ENCODE measurements at places on chromosomes 4 and X.
A peak's percentile ranks its signal among the peaks of the same experiment; 100 is the strongest.

- DNase-seq: peak; percentile 35
These were observed 120.5 kb upstream of the FAT1 start for GRCh38 chr4:186844059-186844681.

DNA sequence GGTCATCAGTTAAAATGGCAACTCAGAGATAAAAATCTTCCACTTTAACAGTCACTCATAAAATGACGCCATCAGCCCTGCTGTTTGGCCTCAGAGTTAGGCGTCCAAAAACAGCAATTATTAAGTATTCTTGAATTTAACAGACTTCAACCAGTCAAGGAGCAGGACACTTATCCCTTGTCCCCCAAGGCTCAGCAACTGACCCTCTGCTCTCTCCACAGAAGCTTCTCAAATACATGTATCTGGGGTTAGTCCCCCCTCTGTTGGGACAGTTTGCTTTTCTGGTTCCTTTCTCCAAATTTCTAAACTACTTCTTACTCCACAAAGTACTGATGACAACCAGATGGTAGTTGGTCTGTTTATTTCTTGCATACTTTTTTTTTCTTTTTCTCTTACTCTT, 54.4 kb downstream of the SOD3 start:
- DNase-seq: no peak

DNA sequence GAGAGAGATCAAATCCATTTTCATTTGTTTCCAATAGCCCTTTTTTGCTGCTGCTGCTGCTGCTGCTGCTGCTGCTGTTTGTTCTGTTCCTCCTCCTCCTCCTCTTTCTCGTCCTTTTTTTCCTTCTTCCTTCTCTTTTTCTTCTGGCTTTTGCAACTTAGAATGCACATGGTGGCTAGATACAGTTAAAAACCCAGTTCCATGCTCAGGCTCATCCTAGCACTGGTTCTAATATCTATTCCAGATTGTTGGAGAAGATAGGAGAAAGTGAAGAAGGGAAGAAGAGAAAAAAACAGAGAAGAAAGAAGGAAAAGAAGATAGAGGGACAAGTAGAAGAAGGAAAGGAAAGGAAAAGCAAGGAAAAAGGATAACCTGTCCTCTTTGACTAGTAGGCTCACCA, 39.7 kb downstream of the VSIG4 start:
- DNase-seq: no peak

DNA sequence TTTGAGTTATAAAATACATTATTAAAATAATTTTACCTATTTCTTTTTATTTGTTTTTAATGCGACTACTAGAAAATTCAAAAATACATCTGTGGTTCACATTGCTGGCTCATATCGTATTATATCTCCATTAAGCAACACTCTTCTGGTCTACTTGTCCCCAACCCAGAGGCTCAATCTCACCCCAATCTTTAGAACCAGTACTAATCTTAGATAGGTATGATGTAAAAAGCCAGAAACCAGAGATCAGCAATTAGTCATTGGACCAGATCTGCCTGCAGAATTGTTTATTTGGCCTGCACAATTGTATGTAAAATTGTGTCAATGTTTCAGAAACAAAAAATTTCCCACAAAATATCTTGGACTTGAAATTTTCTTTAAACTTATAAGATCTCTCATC, 155.5 kb upstream of the BMP3 start:
- no peak for DNase-seq

GRCh38 chrX:40090961-40091360, 6.8 kb downstream of the BCOR start:
- DNase-seq: no peak

DNA sequence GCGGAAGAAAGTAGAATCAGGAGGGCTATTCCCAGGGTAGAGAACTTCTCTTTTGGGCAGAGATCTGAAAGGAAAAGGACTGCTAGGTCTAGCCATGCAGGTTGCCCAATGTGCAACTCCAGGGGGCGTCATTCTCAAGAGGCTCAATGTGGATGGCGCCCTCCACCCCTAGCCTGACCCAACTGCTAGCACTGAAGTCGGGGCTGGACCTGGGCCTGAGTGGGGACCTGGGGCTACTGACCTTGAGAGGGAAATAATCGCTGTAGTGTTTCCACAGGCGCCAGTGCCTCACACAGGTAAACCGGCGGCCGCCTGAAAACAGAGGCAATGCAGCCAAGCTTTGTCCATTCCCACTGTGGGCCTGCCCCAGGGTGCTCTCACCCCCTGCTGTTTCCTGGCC, 6.1 kb downstream of the AWAT2 start:
- DNase-seq: no peak

DNA sequence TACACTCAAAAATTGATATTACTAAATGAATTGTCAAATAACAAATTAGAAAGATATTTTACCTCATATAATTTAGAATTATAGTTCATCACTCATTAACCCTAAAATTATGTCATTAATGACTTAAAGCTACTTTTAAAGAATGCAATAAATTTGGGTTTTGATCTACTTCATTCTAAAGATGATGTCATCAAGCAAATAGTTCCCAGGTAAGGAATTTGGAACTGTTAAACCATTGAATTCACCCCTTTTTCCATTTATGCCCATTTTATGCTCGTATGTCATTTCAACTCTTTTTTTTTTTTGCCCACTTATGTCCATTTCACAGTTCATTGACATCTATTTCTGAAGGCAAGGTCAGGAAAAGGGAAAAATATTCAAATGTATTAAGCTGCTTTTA, 135.5 kb downstream of the TLL1 start:
- no peak for DNase-seq

- no peak for DNase-seq
These were observed 944.4 kb upstream of the GRID2 start for GRCh38 chr4:91359041-91360031.

GRCh38 chr4:140764785-140765392, 8.7 kb upstream of the TBC1D9 start:
- DNase-seq: no peak

DNA sequence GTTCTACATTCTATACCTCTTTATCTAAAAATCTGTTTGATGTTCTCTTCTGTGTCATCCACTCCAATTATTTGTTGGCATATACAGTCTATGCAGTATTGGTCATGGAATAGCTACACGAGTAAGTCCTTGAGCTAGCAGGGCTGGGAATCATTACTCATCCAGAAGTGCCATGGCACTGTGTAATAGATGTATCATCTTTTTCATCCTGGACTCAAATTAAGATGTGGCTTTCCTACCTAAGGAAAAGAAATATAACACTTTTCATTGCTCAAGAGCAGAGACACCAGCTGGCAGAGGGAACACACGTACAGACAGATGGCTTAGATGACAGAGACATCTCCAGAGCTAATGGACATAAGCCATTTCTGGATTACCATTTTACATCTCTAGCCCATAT, 159.8 kb downstream of the FAM13A start:
- no peak for DNase-seq

GRCh38 chrX:38116706-38117105, 104.0 kb downstream of the SRPX start:
- DNase-seq: no peak

DNA sequence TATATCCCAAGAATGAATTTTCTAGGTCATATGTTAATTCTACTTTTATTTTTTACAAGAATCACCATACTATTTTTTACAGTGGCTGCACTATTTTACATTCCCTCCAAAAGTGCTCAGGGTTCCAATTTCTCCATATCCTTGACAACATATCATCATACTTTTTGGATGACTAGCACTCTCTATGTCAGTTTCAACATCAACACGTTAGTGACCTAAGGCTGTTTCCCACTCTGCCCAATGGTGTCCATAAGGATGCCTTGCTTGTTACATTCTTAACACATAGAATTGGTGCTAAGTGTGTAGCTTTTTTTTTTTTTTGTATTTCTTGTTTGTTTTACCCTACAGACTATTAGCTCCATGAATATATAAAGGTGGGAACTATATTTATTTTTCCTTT, 175.4 kb downstream of the PCDH10 start:
- DNase-seq: no peak

GRCh38 chr4:40180356-40180755, 16.5 kb upstream of the RHOH start:
- DNase-seq: peak; percentile 93

GRCh38 chr4:128782875-128783614, 26.5 kb upstream of the JADE1 start:
- no peak for DNase-seq

DNA sequence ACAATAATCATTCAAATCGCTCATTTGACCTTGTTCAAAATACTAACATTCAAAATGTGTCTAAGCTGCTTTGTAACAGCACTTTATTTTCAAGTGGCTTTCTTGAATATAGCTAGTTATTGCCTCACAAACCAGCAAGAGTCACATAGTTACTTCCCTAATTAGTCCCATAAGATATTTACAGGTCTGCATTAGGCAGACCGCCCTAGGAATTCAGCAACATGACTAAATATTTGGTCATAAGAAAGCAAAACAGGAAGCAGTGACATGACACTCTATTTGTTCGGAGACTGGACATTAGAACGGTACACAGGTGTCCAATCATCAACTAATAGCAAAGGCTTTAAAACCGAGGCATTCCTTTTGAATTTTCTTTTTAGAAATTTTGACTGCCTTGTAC, 262.0 kb downstream of the COL25A1 start:
- DNase-seq: no peak

- DNase-seq: no peak
These were observed 15.1 kb downstream of the MCF2 start for GRCh38 chrX:139692908-139693307.

DNA sequence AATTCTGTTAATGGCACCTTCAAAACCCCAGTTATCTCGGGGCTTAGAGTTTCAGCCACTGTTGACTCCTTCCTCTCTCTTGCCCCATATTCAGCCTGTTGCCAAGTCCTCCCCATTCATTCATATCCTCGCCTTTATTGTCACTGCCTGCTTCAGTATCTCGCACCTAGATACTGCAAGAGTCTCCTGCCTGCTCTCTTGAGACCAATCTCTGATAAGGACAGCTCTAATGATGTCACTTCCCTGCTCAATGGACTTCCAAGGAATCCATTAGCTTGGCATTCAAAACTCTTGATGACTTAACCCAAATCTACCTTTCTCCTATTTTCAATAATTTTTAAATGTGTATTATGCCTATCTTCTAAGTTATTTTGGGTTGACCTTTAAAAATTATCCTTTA, 1.1 kb upstream of the UBE2A start:
- DNase-seq: no peak

GRCh38 chr4:183099537-183100297, 660 bp downstream of the WWC2 start:
- no peak for DNase-seq

- no peak for DNase-seq
These were observed 505.9 kb upstream of the CTSO start for GRCh38 chr4:156459584-156459983.
